Left forelimb (tissue), 1 donor: ENCODE measurements at places on chromosomes 5 and 9.

GRCh38 chr5:119131530-119132304 lies 60.8 kb downstream of the DMXL1 start:
- no peak for DNase-seq

GRCh38 chr5:57174128-57174889 lies 450 bp downstream of the GPBP1 start:
- no peak for DNase-seq

DNA sequence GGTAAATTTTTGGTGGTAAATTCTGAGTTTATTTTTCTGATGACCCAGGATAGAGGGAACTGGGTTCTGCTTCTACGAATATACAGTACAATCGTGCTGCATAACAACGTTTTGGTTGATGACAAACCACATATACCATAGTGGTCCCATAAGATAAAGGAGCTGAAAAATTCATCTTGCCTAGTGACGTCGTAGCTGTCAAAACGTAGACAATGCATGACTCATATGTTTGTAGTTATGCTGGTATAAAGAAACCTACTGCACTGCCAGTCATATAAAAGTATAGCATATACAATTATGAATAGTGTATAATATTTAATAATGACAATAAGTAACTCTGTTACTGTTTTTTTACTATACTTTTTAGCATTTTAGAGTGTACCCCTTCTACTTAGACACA lies 244.0 kb downstream of the GAS1 start:
- DNase-seq = no peak

DNA sequence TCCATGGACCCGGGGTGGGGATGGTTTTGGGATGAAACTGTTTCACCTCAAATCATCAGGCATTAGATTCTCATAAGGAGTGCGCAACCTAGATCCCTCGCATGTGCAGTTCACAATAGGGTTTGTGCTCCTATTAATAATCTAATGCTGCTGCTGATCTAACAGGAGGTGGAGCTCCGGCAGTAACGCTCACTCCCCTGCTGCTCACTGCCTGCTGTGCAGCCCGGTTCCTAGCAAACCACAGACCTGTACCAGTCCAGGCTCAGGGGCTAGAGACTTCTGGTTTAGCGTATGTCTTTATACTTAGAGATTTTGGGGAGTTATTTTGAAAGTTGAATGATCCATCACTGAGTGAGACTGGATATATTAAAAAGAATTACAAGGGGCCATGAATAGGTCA lies 50.2 kb downstream of the RICTOR start:
- DNase-seq = no peak

DNA sequence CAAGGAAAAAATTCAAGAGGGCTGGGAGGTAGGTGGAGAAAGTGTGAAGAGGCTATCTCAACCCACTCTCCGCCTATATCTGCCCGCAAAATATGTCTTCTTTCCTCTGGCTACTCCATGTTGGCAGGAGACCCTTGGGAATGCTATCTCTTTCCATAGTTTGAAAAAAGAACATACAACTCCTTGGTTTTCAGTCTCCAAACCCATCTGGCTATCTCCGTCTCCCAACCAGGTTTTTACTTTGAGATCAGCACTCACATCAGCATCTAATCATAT lies 109.9 kb upstream of the IFNE start:
- DNase-seq = no peak

DNA sequence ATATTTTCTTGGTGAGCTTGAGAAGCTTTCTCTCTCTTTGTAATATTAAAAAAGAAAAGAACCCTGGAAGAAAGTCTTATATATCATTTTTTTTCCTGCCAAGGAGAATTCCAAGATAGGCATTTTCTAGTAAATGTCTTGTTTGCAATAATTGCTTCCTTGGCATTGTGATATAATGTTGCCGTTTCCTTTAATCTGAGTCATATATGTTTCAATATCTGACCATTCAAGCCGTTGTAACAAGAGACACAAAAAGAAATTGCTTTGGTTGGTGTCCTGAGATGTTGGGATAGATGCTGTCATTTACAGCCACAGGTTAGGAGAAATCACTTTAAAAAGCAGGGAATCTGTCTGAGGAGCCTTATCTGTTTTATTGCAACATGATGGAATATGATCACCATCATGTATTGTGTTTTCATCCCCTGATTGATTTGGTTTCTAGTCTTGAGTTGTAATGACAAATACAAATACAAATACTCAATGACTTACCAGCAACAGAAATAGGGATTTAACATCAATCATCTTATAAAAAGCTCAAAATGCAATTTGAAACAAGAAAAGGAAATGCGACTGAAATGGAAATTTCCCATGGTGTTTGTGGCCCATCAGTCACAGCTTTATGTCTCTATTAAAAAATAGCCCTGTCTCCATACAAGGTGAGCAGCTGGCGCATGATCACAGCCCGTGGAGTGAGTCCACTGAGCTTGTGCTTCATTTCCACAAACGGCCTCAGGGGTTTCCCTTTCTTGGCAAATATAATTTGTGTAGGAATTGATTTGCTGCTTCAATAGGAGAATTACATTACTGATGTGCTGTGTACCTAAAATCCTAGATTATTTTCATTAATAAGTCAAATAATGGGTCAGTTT lies 250.1 kb upstream of the TRPC7 start:
- DNase-seq = no peak
